ENCODE measurements at places on chromosomes 1 and 21.

- peak; percentile 30 for DNase-seq
These were observed 4.2 kb downstream of the RCAN3 start for GRCh38 chr1:24506691-24507381.

- DNase-seq, result no peak
These were observed 5.7 kb downstream of the PADI4 start for GRCh38 chr1:17313530-17314309.

- DNase-seq, result no peak
These were observed 92.5 kb upstream of the IRF2BP2 start for GRCh38 chr1:234702342-234703000.

GRCh38 chr1:243447347-243447746, 191.5 kb downstream of the SDCCAG8 start:
- no peak for DNase-seq

DNA sequence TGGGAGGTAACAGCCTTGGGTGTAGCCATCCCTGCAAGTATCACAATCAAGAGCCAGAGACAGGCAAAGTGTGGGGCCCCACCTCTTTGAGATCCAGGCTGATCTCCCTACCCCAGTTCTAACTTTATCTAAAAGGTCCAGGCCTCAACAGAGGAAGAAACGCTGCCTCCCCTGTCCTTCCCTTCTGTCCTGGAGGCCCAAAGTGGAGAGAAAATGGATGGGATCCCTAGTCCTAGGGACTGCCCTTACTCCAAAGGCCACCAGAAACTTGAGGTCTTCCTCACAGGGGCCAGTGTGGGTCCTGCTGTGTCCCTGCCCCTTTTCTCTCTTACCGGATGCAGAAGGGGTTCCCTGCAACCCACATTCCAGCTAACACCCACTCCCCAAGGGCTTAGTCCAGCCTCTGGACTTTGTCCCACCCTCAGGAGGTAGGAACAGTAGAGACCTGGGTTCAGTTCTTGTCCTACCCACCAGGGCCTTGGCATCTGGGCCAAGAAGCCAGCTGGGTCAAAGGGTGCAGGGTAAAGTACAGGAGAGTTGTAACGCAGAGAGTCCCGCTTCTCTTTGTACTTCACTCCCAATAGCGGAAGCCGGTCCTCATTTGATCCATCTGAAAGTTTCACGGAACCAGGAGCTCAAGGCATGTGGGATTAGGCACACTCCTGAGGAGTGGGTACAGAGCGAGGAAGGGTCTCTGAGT, 1.9 kb downstream of the HDGF start:
- no peak for DNase-seq

GRCh38 chr1:240401731-240402130, 210.2 kb downstream of the GREM2 start:
- DNase-seq, result no peak

GRCh38 chr1:199272139-199272544, 633.3 kb downstream of the PTPRC start:
- DNase-seq, result no peak

- DNase-seq, result no peak
These were observed 2.5 kb downstream of the MR1 start for GRCh38 chr1:181036107-181036836.
